ENCODE measurements at places on chromosomes 12 and 14. TPM values are rescaled to one million over a fixed set of nuclear protein-coding genes. Genes with fewer than 3 reads are reported as not detected.

SYNE3 gene
- total RNA-seq, result 3.1 TPM

LBHD2 gene
- not detected for total RNA-seq

MSI1 gene
- total RNA-seq, result 3.6 TPM

CD163 gene
- 0.25 TPM for total RNA-seq

SERPINA10 gene
- total RNA-seq, result not detected

AJUBA gene
- 90.8 TPM for total RNA-seq

KRT2 gene
- not detected for total RNA-seq

CCDC38 gene
- total RNA-seq, result not detected

TAS2R30 gene
- total RNA-seq, result 0.48 TPM

TUBA1C gene
- total RNA-seq, result 544 TPM

STON2 gene
- 17.9 TPM for total RNA-seq

PPP4R4 gene
- 0.68 TPM for total RNA-seq

CALCOCO1 gene
- 68.4 TPM for total RNA-seq

GCH1 gene
- 30.9 TPM for total RNA-seq

EML1 gene
- total RNA-seq, result 11.6 TPM

PWP1 gene
- total RNA-seq, result 83.6 TPM

PMEL gene
- total RNA-seq, result 0.96 TPM

MYH6 gene
- total RNA-seq, result not detected

NEDD8 gene
- total RNA-seq, result 180 TPM

SLCO1C1 gene
- total RNA-seq, result not detected

FOXN4 gene
- total RNA-seq, result not detected

NUMB gene
- total RNA-seq, result 30.5 TPM

TAS2R46 gene
- 0.41 TPM for total RNA-seq

C12orf75 gene
- 276 TPM for total RNA-seq

INF2 gene
- total RNA-seq, result 131 TPM

ZDHHC22 gene
- not detected for total RNA-seq

PCNX4 gene
- 83.4 TPM for total RNA-seq

TCL1A gene
- not detected for total RNA-seq

GPRC5D gene
- total RNA-seq, result not detected

NRXN3 gene
- total RNA-seq, result 1.6 TPM

CSRNP2 gene
- total RNA-seq, result 36.1 TPM

ADAM21 gene
- 0.08 TPM for total RNA-seq

VDR gene
- total RNA-seq, result 21.9 TPM

SMCO3 gene
- not detected for total RNA-seq

AQP2 gene
- not detected for total RNA-seq

SPTB gene
- total RNA-seq, result 0.54 TPM

PYGL gene
- total RNA-seq, result 41.1 TPM

LRRC74A gene
- not detected for total RNA-seq

BDKRB1 gene
- total RNA-seq, result 0.17 TPM

MANSC4 gene
- total RNA-seq, result not detected

TRPV4 gene
- 0.75 TPM for total RNA-seq

BHLHE41 gene
- total RNA-seq, result 9.0 TPM

DAO gene
- not detected for total RNA-seq

KRT80 gene
- 19.4 TPM for total RNA-seq

SERPINA3 gene
- total RNA-seq, result 33.9 TPM

RNASE7 gene
- total RNA-seq, result not detected

PRR4 gene
- 0.38 TPM for total RNA-seq

RDH5 gene
- 3.6 TPM for total RNA-seq

MPHOSPH9 gene
- 17.5 TPM for total RNA-seq

EPYC gene
- not detected for total RNA-seq
